Stimulated activated CD4-positive, alpha-beta T cell treated with anti-CD3 and anti-CD28 coated beads, TNF-alpha, amount 100 ng/mL, for 1 hour (primary cell): ENCODE measurements at places on chromosomes 12 and 14.

DNA sequence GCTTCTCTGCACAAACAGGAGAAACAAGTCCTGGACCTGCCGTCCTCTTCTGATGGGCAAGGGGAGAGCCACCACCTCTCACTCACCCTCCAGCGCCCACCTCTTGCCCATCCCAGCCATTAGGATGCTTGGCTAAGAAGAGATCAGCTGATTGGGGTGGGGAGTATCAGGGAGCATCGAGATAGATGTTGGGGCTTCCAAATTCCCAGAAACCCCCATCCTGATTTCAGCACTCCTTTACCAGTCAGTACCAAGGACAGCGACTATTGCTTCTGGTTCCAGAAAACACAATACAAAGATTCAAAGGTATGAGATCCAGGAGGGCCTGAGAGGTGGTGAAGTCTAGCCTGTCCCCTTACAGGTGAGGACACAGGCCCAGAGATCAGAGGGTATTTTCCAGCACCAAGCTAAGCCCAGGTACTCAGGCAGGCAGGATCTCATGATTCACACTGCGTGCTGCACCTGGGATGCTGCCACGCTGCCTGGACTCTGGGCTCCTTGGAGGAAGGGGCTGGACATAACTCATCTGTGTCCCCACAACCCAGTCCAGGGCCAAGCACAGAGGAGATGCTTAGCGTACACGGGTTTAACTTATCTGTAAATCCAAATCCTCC, 76.6 kb downstream of the TUNAR start:
- no peak for DNase-seq

DNA sequence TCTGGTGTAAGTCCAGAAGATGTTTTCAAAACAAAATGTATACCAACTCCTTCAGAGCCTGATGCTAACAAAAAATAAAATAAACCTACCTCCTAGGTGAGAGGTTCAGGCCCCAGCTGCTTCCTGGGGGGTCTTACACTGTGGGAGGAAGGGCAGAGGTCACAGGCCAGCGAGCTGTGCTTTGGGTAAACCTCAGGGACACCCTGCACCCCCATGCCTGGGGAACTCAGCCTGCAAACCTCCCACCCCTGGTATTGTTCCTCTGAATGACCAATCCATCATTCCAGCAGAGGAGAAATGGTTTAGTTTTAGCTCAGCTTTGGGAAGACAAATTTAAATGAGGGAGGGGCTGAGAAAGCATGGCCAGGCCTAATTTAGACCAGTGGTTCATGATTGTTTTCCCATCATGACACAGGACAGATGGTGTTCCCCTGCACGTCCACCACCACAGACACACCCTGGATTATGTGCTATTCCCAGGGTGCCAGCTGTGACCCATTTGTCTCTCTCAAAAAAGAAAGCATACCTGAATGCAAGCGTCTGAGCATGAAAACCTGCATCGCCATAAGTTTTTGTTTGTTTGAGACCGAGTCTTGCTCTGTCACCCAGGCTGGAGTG, 14.5 kb upstream of the TFCP2 start:
- no peak for DNase-seq

- DNase-seq, result no peak
Measured at GRCh38 chr12:46675736-46676135, 150.1 kb downstream of the SLC38A4 start.

DNA sequence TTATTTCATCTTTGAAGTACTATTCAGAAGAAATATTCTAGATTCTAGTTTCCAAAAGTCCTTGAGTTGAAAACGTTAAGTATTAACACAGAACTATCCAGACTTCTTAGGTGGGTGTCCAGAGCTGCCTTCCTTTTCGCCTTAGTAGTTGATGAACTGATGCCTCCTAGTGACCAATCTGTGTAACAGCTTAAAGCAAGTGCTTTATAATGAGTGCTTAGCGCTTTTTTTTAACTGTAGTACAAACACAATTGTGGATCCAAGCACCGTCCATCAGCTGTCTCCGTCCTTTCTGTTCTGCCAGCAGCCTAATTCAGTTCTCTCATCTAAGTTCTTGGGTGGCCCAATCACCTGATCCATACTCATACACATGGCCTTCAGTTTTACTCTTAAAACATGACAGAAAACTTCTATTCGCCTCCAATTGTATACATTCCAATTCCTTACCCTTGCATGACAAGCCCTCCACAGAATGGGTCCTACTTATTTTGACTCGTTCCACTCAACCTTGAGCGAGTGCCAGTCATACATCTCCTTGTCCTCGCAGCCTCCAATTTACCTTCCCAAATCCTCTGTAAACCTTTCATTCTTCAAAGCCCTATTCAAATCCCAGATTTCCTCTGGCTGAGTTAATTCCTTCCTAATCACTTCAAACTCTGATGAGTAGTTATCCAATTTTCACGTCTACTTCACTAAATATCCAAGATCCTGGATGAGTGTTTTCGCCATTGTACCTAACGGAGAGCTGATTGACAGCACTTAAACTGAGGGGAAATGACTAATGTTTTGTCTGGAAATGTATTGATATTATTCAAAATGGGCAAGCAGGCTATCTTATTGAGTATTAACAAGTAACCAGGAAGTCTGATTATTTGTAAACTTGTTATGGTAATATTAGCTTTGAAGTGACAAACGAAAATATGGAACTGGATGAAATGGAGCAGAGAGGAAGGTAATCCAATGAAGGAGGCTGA, 5.8 kb upstream of the PHLDA1 start:
- no peak for DNase-seq

DNA sequence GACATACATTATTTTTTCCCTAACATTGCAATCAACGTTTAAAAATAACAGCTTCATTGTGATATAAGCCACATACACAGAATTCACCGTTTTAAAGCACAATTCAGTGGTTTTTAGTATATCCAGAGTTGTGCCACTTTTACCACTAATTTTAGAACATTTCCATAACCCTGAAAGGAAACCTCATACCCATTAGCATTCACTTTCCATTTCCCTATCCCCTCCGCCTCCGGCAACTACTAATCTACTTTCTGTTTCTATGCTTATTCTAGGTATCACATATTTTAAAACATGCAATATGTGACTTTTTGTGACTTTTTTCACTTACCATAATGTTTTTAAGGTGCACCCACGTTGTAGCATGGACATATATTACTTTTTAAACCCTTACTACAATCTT, 55.6 kb upstream of the ISM2 start:
- no peak for DNase-seq

- DNase-seq, result no peak
Measured at GRCh38 chr12:18222699-18223098, 38.6 kb upstream of the PIK3C2G start.

- no peak for DNase-seq
Measured at GRCh38 chr14:101767618-101768362, 6.3 kb downstream of the PPP2R5C start.

GRCh38 chr14:54771411-54772027, 131.1 kb downstream of the GCH1 start:
- no peak for DNase-seq

DNA sequence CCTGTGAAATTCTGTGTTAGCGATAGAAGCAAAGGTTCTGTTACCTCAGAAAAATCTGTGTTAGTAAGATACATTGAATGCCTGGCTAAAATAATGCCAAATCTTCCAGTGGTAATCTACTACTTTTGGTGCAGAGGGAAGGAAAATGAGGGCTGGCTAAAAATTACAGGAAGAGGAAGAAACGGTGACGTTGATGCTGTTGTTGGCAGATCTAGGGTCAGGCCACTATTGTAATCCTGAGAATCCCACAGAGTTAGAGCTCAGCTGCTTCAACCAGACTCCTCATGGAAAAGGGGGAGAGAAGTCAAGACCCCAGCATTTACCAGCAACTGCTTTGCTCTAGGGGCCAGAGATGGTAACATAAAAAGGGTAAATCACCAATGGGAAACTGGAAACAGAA, 145.1 kb downstream of the PPM1H start:
- no peak for DNase-seq

- DNase-seq, result no peak
Measured at GRCh38 chr12:13153180-13153579, 43.3 kb upstream of the EMP1 start.

DNA sequence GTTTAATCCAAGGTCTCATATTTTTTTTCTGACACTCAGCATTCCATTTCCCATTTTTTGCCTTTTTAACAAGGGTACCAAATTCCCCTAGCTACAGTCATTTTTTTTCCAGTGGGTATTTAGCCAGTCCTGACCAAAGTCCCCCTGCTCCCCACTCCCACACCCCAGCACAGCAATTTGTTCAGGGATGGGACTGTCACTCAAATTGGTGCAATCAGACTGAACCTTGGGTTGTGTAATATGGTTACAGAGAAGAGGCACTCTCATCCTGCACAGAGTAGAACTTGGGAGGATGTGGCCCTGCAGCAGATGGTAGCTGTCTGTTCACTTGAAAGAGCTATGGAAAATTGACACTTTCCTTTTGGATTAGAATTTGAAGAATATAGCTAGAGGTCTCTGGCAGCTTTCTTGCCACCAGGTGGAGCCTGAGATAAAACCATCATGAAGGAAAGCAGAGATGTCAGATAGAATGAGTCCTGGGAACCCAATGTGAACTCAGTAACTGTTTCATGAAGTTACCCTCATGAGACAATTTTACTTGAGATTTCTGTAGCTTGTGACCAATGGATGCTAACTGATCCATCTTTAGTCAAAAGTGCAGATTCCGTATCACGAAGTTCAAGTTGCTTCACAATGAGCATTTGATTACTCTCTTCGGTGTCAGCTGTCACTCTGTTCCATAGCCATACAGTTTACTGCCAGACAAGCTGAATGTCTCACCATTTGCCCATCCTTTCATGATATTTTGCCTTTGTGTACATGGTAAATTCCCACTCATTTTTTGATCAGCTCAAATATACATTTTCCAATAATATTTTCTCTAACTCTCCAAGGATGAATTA, 394.0 kb upstream of the SYT1 start:
- DNase-seq, result no peak

DNA sequence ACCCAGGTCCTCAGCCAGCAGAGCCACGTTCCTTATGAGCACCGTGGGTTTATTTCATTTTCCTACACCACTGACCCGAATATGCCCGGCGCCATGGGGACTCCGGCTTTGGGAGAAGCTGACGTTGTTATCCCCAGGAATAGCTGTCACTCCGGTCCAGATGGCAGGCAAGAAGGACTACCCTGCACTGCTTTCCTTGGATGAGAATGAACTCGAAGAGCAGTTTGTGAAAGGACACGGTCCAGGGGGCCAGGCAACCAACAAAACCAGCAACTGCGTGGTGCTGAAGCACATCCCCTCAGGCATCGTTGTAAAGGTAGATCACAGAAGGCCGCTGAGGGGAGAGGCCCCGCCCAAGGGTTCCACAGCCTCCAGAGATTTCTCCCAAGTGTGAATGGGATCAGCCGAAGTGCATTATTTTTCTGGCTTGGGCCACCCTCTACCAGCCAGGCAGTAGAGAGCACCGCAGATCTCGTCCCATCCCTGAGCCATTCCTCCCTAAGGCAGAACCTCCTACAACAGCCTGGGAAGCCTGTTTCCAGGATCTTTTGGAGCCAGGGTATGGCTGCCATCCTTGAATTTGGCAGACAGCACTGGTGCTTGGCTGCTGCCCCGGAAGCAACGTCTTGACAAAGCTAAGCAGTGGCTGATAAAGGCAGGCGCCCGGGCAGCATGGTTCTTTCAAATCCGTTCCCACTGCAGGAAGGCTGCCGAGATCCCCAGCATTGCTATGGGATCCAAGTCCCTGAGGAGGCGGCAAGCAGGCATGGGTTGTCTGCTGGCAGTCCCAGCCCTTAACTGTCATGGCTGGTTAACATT, 17.8 kb downstream of the CDK2AP1 start:
- DNase-seq, result no peak

GRCh38 chr14:101586531-101587430, 25.5 kb downstream of the DIO3 start:
- DNase-seq, result no peak

DNA sequence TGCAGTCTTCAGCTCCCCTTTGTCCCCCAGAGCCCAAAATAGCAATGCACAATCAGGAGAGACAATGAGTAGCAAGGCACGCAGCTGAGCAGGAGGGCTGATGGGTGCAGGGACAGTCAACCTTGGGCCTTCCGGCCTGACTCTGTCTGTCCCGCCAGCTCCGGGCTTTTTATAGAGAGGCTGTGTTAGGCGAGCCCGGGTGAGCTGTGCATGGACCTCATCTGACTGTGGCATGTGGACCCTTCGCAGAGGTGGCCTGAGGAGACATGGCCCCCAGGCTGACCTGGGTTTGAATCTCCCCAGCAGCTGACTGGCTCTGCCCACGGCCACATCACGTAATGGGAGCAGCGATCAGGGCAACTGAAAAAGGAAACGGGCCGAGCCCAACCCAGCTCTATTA, 177.9 kb downstream of the TSPAN9 start:
- DNase-seq, result no peak

- no peak for DNase-seq
Measured at GRCh38 chr14:73049428-73049827, 8.9 kb upstream of the RBM25 start.

GRCh38 chr14:63486738-63487137, 56.4 kb downstream of the PPP2R5E start:
- DNase-seq, result no peak

DNA sequence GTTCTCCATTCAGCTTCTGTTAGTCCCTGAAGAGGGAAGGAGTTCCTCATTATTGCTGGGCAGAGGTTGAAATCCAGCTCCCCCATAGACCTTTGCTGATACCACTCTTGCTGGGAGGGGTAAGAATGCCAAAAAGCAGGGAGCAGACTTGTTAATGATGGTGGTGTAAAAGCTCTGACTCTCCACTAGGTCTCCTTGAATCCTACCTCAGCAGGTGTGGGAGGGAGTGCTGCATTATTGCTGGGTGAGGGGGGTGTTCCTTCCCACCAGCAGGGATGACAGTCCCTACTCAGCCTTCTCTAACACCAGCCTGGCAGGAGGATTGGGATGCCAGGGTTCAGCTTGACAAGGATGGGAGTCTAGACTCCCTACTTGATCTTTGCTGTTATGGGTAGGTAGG, 185.8 kb upstream of the NOS1 start:
- no peak for DNase-seq

DNA sequence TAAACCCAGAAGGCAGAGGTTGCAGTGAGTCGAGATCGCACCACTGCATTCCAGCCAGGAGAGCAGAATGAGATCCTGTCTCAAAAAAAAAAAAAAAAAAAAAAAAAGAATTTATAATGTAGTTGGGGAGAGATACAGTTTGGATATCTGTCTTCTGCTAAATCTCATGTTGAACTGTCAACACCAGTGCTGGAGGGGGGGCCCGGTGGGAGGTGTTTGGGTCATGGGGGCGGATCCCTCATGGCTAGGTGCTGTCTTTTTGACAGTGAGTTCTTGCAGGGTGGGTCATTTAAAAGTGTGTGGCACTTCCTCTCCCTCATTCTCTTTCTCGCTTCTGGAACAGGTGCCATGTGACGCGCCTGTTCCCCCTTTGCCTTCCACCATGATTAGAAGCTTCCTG, 32.8 kb downstream of the CLIP1 start:
- no peak for DNase-seq

GRCh38 chr12:3105690-3106479, 28.7 kb downstream of the TSPAN9 start:
- no peak for DNase-seq
